ENCODE measurements at places on chromosomes 7 and 10.

DNA sequence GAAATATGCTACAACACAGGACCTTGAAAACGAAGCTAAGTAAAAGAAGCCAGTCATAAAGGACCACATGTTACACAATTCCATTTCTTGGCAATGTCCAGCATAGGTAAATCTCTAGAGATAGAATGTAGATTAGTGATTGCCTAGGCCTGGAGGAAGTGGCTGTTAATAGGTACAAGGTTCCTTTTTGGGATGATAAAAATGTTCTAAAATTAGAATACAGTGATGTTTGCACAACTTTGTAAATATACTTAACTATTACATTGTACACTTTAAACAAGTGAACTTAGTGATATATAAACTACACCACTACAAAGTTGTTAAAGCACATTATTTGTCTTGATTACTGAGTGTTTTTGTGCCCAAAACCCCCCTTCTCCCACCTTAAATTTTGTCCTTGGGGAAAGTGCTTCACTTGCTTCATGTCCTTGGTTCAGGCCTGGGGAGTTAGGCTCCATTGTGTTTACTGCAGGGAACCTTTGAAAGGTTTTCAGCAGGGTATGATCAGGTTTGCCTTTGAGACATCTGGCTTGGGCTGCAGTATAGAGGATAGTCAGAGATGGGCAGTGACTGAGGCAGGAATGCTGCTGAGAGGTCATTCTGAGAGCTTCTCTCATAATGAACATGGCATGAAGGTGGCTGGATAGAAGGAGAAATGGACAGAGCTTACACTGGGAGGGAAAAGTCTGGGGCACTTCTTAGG, 1052.6 kb downstream of the REEP3 start:
- DNase-seq: no peak

- no peak for DNase-seq
These were observed 73.4 kb downstream of the VSTM2A start for GRCh38 chr7:54615537-54615936.

GRCh38 chr10:36943544-36943943, 181.9 kb upstream of the ANKRD30A start:
- DNase-seq: no peak

GRCh38 chr7:926061-927030, 28.1 kb downstream of the ADAP1 start:
- DNase-seq: no peak

DNA sequence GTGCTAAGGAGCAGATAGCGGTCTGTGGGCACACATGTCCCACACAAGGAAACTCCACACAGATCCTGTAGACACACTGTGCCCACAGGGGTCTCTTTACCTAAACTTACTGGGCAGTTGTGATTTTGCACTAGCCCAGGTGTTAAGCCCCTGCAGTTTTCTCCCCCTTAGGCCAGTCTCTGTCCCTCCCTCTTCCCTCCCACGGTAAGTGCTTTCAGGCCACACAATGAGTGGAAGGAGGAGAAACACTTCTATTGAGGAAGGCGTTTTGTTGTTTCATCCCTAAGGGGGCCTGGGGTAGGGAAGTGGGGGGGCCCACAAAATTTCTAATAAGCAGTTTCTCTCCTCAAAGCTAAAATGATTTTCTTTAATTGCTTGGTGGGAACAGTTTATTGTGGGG, 51.4 kb downstream of the FBXW4 start:
- no peak for DNase-seq

DNA sequence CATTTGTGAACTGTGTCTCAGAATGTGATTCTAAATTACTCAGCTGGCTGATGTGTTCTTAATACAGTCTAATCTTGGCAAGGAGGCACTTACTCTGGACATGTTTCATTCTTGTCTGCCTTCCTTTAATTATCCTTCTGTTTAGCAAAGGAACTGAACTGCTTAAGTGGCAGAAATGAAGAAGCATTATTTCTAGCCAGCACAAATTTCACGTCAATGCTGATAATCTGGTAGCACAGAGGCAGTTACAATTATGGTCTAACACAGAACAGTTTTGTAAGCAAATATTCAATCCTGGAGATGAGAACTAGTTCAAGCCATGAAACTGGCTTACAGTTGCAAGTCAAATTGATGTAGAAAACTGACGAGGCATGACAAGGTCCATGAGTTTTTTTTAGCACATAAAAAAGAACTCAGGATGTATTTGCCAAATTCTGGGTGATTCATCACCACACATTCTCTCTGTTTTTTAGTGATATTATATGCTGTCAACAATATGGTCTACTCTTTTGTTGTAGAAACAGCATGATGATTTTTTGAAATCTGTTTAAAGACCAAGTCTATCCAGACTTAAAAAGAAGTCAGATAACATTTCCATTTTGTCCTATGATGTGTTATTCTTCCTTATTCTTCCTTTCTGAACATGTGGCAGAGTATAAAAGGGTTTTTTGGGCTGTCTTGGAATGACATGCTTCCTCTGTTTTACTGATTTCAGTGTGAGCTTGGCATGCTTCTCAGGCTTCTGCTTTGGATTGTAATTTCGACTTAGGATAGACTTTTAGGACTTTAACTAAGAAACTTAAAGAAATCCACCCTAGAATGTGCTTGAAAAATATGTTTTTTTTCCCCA, 154.8 kb downstream of the DNAJB9 start:
- no peak for DNase-seq

- DNase-seq: no peak
These were observed 15.5 kb upstream of the STEAP4 start for GRCh38 chr7:88322151-88322550.

DNA sequence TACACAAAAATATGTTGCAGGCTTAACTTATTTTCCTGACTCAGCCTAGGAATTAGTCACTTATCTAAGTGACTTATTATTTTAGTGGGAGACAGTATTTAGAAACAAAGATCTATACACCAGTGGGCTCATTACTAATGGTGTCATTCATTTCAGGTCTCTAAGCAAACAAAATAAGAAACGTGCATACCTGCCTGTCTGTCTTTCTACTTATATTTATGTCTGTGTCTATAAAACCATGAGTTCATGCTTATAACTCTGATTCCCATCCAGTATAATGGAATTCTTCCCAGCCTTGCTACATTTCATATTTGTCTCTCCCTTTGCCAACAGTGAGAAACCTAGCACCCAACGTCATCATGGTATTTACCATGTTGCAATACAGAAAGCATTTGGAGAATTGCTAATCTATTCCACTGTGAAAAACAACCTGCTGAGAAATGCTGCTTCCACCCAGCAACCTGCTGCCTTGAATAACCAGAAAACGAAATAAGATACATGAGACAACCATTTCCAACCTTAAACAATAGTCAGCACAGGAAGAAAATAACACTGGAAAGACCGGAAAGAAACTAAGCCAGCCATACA, 501.0 kb downstream of the GLRX3 start:
- no peak for DNase-seq

- DNase-seq: no peak
These were observed 131.8 kb downstream of the WDR37 start for GRCh38 chr10:1187855-1188557.

DNA sequence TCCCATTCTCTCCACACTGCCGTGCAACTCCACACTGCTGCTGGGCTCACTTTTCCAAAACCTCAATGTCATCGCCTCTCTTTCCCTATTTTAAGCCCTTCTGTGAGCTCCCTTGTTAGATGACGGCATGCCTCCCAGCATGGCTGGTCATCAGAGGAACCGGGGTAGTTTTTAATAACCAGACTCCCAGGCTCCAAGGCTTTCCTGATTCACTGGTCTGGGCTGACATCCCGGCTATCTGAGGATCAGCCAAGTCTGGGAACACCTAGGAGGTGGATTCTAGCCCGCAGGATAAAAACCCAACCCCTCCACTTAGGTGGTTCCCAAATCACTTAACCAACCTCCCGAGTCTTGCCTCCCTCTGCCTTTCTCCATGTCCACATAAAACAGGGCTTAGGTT, 295.4 kb upstream of the FZD8 start:
- no peak for DNase-seq

GRCh38 chr10:125023862-125024496, 82.1 kb downstream of the ZRANB1 start:
- no peak for DNase-seq

GRCh38 chr7:127979113-127979727, 52.0 kb downstream of the LRRC4 start:
- no peak for DNase-seq

- no peak for DNase-seq
These were observed 249.9 kb downstream of the RNLS start for GRCh38 chr10:88333248-88333630.

DNA sequence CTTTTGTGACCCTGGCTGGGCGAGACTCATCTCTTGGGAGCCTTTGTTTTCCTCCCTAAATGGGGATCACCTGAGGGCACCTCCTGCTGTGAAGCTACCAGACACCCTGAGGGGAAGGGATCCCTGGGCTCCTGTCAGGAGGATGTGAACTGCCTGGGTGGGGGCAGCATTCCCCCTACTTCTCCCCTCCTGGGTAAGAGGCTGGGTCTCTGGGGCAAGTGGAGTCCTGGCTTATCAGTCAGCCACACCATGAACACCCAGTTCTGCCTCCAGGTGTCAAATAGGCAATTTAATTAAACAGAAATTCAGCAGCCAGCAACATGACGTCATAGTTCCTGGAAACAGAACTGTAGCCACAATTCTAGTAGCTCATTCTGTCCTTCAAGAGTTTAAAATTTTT, 97.7 kb upstream of the RET start:
- DNase-seq: no peak

DNA sequence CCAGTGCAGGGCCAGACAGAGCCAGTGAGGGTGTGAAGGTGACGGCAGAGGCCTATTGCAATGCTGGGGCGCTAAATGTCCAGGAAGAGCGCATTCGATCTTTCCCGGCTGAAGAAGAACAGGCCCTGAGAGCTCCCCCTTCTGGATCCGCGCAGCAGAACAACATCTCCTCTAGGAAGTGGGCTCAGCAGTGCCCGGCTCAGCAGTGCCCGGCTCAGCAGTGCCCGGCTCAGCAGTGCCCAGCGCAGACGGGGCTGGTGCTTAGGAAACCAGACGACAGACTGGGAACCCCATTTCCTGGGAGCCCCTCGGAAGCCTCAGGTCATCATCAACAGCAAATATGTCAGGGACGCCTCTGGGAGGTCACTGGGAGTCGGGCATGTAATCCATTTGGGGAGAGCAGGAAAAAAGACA, 4.7 kb upstream of the NOS3 start:
- DNase-seq: peak; percentile 17

DNA sequence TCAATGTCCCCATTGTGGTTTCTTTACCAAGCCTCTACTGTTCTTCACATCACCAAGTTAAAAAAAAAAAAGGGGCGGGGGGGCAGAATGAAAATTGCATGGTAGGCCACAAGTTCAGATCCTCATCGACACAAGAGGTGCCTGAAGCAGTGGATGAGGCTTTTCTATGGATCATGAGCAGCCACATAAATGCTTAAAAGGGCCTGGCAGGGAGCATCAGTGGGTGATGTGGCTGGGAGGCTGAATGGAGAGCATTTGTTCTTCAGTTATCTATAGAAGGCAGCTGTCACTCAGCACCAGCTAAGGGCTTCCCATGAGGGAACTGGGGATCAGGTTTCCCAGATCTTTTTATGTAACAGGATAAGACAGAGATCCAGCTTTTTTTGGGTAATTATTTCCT, 117.9 kb downstream of the CFTR start:
- DNase-seq: no peak

DNA sequence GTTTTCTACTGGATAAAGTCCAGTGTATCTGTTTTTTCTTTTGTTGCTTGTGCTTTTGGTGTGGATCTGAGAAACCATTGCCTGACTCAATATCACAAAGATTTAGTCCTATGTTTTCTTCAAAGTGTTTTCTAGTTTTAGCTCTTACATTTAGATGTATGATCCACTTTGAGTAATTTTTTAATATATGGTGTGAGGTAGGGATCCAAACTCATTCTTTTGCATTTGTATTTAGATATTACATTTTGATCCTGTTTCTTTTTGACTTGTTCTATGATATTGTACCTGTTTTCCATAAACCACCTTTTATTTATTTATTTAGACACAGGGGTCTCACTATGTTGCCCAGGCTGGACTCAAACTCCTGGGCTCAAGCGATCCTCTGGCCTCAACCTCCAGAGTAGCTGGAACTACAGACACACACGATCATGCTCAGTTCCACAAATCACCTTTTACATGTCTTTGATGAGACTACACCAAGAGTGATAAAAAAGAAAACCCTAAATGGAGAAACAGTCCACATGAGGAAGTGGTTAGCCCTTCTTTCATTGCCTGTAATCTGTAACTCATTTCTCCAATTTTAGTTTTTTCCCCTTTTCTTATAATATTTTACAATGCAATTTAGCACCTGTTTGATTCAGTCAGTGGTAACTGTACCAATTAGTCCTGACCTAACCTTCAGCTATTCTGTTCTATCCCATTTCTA, 86.0 kb downstream of the SLC37A3 start:
- DNase-seq: no peak

DNA sequence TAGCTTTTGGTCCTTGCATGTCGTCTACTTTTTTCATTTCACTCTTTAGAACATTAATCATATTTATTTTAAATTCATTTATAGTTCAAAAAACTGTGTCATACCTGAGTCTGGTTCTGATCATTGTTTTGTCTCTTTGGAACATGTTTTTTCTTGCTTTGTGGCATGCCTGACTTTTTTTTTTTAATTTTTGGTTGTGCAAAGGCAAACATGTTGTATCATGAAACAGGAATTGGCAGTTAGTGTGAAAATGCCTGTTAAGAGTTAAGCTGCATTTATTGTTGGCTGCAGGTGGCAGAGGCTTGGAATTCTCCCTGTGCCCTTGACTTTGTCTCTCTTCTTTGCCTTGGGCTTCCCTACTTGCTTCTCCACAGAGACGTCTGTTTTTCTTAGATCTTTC, 525.0 kb upstream of the ADARB2 start:
- no peak for DNase-seq

DNA sequence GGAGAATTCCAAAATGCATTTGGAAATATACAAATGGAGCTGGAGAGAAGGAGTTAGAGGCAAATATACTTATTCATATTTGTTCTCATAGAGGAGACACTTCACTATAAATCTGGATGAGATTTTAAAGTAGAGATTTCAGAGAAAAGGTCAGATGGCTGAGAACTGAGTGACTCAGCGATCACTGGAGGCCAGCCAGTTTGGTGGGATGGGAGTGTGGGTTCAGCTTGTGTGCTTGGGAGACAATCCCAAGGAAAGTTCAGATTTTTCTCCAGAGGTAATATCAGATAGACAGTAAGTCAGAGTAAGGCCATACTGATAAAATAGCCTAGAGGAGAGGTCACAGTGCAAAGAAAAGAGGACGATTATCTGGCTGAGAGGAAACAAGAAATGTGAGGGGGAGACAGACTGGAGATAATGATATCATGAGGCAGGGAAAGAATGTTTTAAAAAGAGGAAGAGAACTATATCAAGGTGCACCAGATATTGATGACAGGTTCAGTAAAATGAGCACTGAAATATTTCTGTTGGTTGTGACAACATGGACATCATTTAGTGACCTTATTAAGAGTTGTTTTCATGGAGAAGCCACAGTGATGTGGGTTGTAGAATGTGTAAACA, 67.0 kb downstream of the MDFIC start:
- no peak for DNase-seq

DNA sequence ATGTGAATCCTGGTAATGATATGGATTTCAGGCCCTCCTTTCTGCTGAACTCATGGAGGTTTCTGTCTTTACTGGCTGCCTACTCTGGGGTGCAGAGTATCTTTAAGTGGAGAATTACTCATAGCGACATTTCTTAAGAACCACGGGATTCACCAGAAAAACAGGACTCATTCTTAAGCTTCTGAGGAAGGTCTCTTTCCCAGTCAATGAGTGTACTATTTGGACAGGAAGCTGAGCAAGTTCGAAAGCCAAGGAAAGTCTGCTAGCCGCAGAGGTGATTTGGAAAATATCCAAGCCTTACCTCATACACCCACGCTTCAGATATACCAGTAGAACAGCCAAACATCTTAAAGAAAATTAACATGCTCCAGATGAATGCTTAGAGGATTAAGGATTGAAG, 377.6 kb upstream of the MYO3A start:
- DNase-seq: no peak

GRCh38 chr7:33903791-33904680, 1.3 kb upstream of the BMPER start:
- no peak for DNase-seq
